ENCODE measurements at places on chromosomes 2 and 18.

- no peak for DNase-seq
Measured at GRCh38 chr2:42618116-42618515, 49.7 kb downstream of the MTA3 start.

DNA sequence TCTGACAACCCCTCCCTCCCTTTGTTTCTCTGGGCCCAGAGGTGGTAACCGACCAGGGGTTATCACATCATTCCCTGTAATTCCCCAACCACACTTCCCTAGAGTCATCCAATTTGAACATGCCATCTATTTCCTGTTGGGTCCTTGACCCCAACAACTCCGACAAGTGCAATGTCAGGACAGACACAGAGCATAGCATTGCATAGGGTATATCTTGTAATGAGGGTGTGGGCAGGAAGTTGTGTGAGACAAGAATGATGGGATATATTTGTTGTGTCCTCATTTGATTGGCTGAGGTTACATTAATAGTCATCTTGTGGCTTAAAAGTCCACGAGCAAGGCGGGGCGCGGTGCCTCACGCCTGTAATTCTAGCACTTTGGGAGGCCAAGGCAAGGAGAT, 33.4 kb upstream of the CNOT11 start:
- no peak for DNase-seq

DNA sequence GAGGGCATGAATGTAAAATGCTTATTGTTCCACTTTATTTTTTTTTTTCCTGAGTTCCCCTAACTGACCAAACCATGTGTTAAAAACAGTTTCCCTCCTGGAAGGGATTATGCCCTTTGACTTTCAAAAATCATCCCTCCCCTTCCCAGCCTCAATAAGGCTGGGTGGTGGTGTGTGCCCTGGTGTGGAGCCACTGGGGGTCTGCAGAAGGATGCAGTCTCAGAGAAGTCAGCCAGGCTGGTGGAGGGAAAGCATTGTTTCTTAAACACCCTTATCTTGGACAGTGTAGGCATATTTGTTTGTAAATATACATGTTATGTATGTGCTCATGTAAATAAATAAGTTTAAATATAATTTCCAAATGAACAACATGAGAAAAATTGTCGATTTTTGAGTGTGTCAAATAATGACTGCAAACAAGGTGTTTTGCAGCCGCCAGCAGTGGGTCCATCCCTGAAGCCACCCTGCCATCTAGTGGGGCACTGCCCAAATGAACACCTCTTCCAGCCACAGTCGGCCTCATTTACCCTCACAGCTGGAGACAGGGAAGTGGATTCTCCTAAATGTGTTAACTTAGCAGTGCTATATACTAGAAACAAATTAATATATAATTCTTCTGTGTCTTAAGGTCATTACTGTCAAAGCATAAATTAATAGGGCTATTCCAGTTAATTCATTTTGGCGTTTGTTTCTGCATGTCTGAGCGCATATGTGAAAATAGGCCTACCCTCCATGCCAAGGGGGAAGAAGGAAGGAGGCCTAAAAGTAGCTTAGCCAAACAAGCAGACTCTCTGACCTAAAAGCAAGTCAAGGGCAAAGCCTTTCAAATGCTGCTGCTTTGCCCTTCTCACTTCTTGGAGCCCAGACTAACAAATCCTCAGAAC, 209.6 kb upstream of the PIK3C3 start:
- peak; percentile 52 for DNase-seq

- DNase-seq = no peak
Measured at GRCh38 chr2:134683561-134684112, 35.2 kb downstream of the TMEM163 start.

- DNase-seq = no peak
Measured at GRCh38 chr18:31424383-31424988, 23.1 kb upstream of the DSG3 start.
